ENCODE measurements at places on chromosomes 2 and 18.

DNA sequence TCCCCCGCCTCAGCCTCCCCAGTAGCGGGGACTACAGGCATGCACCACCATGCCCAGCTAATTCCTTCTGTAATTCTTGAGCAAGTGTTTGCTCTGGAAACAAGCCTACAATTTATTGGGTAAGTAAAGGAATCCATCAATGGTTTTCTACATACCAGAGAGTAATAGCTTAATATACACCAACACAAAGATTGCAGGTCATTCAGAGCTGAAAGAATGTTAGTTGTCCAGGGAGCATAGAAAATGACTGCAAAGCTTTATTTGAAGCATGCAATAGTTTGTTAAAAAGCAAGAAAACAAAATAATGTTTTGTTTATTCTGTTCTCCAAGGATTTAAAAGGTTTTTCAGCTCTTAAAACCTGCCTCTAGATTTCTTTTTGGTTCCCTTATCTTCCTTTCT, 5.6 kb downstream of the IDH1 start:
- DNase-seq, result no peak

GRCh38 chr2:119230219-119231185, 6.9 kb downstream of the STEAP3 start:
- no peak for DNase-seq

GRCh38 chr2:160253440-160254188, 53.5 kb upstream of the ITGB6 start:
- no peak for DNase-seq

GRCh38 chr2:149894226-149894625, 306.7 kb upstream of the MMADHC start:
- no peak for DNase-seq

DNA sequence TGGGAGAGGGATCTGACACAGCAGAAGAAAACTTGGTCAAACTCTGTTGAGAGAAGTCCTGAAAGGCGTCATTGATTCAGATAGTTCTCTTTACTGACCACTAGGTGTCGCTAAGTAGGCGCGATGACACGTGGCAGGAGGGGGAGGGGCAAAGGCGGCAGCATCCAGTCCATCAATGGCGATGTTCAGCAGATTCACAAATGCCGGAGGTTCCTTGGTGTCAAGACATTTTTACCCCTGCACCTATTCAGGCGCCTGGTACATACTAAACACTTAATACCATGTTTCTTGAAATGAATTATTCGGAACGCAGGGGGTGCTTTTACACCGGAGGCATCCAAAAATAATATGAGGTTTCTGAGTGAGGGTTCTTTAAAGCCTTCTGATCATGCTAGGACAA, 3.0 kb upstream of the PLEK start:
- peak; percentile 79 for DNase-seq

DNA sequence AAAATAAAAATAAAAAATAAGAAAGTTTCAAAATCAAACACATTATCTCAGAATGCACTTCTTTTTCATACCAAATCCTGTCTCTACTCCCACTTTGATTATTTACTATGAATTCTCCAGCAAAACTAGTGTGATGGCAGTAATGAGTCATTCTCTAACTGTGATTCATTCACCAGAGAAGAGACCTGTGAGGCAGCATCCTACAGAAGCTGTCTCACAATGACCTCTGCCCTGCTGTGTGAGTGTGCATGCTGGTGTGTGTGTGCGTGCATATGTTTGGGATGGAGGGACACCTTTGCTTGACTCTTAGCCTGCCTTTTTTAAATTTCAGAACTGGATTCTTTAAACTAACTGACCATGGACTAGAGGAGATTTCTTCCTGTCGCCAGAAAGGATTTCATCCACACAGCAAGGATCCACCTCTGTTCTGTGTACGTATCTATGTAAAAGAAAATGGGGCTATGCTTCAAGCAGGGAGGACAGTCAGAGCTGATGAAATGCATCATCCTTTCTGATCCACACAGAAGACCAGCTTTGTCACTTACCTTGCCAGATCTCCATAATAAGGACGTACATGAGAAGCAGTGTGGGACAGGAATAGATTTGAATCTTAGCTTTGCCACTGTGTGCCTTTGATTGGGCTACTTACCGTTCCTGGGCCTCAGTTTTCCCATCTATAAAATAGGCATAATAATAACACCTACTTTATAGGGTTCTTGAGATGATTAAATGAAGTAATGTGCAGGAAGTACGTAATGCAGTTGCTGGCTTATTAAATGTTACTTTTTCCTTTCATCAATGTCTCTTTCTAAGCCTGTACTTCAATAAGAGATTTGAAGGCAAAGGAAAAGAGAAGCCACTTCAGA, 31.2 kb downstream of the STAMBP start:
- no peak for DNase-seq

DNA sequence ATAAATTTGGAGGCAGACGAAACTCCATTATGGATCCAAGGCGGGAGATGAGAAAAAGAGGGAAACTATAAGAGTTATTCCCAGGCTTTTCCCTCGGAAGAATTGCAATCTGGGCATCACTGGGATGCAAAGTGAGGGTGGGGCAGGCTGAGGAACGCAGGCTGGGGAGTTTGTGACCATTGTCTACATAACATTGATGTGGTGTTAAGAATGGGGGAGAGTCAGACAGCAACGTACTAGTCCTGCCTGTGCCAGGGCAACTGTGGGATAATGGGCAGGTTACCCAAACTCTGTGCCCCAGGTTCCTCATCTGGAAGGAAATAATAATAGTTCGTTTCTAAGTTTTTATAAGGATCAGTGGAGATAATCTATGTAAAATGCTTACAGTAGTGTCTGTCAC, 84.4 kb upstream of the SIX2 start:
- no peak for DNase-seq

- DNase-seq, result no peak
Measured at GRCh38 chr2:127943186-127943585, 57.4 kb upstream of the AMMECR1L start.

DNA sequence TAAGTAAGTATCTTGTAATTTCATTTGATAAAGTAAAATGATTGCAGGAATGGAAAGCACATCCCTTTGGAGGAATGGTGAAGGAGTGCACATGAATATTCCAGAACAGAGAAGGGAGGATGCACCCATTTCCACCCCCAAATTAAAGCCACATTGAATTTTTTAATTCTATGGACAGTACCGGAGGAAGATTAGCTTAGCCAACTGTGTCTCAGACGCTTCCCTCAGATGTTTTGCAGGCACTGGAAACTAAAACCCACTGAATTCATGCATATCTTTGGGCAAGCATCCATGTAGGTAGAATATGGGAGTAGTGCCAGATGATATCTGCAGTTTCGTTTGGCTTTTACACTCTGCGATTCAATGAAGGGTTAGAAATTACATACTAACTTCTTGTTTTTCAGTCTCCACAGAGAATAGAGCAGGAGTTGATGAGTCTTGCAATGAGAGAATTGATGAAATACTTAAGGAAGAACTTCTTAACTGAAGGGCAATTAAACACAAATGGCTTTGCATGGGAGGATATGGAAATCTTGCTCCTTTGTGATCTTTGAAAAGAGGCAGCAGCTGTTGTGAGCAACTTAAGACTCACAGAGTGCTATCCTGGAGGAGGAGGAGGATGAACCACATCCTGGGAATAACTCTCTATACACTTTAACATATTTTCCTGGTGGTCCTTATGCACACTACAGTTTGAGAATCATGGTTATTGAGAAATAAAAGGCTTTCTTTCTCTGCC, 71.7 kb upstream of the MYO3B start:
- DNase-seq, result no peak

GRCh38 chr18:40404284-40404683, 1550.8 kb upstream of the PIK3C3 start:
- DNase-seq, result no peak

- DNase-seq, result no peak
Measured at GRCh38 chr2:226578879-226579278, 220.7 kb downstream of the IRS1 start.

- no peak for DNase-seq
Measured at GRCh38 chr18:13720847-13721246, 5.5 kb downstream of the FAM210A start.

GRCh38 chr2:200077838-200078237, 122.5 kb downstream of the MAIP1 start:
- DNase-seq, result no peak

GRCh38 chr2:58932801-58933200, 691.7 kb upstream of the FANCL start:
- no peak for DNase-seq

GRCh38 chr18:25305584-25305983, 46.4 kb downstream of the ZNF521 start:
- DNase-seq, result no peak

DNA sequence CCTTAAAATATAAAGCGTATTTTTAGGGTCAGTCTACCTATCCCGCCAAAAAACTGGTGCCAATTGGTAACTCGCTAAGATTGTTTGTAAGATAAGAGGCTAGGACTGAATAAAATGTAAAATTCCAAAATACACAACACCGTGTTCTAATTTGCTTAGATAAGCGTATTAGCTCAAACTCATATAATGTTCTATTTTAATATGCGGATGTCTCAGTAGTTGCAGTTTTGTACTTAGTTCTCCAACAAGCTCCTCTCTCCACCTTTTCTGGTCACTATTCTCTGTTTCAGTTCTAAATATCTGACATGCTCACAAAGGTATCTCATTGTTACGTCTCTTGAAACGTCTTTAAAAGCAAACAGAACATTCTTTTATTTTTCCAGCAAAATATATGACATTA, 24.0 kb downstream of the NETO1 start:
- DNase-seq, result no peak

DNA sequence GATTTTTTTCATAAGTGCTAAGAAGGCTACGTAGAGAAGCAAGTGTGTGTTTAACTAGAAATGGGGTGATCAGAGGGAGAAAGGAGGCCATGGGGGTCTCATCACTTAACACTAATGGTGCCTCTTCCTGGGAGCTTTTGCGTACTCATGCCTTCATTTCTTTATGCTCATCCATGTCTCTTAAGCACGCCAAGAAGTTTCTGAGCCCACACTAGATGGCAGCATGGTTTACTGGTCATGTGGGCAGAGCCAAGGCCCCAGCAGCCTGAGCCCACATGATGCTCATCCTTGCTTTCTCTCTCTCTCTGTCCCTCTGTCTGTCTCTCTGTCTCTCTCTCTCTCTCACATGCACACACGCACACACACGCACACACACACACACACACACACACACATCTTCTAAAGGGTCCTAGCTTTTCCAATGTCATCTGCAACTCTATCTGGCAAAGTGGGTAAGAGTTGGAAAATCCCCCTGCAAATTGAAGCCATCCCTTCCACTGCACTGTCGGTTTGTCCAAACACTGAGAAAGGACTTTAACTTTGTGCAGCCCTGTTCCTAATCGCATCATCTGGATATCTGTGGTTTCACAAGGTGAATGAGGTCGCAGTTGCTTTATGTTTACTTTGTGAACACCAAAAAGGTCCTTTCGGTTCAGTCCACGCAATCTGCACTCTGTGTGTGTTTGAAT, 137.1 kb upstream of the CCDC68 start:
- DNase-seq, result no peak

GRCh38 chr18:55982992-55983391, 395.0 kb upstream of the TCF4 start:
- no peak for DNase-seq

DNA sequence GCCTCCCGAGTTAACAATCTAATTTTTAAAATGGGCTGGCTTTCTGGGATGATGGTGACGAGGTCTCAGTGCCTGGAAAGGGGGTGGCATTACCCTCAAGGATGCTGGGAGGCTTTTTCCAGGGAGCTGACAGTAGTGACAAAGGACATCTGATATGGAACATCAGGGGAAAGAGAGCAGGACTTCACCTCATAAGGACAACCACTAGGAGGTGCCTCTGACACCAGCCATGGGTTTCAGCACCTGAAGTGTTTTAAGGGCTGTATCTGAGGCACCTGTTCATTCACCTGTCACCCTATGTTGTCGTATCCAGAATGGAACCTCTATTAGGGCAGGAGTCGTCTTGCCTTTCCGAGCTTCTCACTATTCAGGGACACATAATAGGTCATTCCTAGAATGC, 10.8 kb downstream of the IL36B start:
- DNase-seq, result no peak

DNA sequence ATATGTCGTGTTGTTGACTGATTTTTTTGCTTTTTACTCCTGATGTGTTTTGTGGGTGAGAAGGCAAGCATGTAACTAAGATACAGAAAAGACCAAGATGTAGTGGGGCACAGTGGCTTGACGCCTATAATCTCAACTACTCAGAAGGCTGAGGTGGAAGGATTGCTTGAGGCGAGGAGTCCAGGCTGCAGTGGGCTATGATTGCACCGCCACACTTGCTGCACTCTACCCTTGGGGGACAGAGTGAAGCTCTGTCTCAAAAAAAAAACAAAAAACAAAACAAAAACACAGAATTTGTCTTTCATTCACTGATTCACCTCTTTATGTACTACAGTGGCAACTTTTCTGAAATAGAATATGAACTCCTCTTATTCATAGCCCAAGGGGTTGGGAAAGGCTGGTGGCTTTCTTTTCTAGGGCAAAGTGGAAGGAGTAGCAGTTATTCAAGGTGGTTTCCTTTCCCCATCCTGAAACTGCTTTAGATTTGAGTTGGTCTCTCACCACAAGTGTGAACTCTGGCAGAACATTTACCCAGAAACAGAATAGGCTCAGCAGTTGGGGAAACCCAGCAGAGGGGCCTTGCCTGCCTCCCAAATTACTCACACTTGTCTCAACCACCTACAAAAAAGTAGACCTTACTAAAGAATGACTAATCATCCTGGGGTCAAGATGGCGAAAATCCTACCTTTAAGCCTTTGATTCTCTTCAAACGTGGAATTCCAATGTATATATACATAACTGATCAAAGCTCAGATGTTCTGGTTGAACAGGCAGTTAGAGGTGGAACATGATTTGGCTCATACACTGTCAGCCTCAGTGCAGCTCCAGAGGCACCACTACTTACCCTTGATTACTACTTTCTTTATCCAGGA, 6.5 kb downstream of the TANK start:
- DNase-seq, result no peak

- DNase-seq, result no peak
Measured at GRCh38 chr2:232781765-232782164, 5.4 kb upstream of the KCNJ13 start.

DNA sequence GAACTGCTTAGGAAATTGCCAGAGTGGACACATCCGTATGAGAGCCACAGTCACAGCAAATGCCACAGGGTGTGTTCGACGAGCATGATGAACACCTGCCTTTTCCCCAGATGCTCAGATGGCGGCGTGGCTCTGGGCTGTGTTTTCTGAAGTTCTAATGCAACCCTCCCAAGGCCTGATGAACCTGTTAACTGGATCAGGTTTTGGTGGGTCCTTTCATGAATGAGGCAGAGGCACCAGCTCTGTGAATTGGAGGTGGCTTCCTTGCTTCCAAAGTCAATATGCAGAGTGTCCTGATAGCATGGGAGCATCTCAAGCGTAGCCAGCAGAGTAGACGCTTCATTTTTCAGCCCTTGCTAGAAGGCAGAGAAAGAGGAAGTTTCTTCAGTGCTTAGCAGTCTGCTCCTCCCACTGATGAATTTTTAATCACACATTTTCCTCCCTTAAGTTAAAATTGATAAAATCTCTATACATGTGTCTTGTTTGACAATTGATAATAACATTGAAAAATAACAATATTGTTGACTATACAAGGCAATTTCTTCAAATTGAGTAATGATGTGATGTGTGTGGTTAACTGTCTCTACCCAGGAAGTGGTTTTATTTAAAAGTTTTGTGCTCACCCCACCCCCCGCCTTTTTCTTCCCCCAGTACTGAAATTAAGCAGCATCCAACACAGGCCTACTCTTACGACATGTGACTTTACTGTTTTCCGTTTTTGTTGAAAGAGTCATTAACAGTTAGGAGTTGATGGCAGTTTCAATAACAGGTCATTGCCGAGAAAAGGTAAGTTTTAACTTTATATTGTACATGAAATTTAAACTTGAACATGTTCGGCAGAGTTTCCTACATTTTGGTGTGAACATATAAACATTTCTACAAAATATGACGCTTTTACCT, at the start of gene ARHGAP15:
Gene ARHGAP15, plus strand, starts transcription at position 739 of the 900 bp plus-strand sequence.
- DNase-seq, result peak; percentile 63

Data from memory B cell (primary cell).